ENCODE measurements at places on chromosomes 2 and 18.
A peak's percentile ranks its signal among the peaks of the same experiment; 100 is the strongest.

DNA sequence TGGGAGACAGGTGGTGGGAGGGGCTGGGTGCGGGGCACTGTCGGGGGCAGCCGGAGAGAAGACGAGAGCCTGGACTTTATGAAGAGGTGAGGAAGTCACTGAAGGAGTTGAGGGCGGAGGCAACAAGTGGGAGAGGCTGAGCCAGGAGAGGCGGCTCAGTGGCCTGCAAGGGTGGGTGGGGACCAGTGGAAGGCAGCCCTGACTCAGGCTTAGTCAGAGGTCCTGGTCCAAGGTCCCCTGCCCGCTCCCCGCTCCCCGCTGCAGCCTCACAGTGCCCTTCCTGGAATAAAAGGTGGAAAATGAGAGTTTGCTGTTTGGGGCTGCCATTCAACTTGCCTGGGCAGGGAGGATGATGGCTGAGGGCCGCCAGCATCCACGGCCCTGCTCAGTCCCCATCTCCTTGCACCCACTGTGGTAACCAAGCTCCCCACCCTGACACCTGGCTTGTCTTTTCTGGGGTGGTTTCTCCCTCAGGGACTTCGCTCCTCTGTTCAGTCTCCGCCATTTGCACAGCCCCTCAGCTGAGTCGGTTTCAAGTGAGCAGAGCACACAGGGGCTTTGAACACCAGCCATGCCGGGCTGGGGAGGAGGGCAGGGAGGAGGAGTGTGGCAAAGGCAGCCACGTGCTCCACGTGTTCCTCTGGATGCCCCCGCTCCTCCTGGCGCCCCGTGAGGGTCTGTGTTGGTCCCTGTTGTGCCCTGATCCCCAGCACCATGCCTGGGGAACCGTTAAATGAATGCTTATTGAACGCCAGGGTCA, 13.7 kb upstream of the RALB start:
- peak; percentile 83 for DNase-seq

DNA sequence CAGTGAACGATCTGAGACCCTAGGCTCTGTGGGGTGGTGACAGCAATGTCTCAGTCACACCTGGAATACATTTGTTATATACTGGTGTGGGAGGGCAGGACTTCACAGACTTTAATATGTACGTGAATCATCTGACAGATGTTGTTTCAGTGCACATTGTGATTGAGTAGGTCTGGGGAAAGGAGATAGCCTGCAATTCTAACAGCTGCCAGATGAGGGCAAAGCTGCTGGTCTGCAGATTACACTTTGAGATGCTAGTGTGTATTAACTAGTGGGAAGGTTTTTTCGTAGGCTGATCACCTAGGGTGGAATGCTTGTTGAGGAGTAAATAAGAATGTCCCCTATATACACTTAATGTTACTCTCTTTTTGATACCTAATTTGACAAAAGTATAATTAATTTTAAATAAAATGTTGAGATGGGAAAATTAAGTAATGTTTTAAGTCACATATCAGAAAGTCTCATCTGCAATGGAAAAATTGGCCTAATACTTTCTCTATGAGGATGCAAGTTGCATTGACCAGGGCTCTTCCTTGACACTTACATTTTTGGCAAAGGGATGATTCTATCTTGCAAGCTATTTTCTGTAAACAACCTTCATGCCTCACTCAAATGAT, 496.9 kb upstream of the HNMT start:
- DNase-seq: peak; percentile 12

- DNase-seq: no peak
These were observed 10.8 kb downstream of the TYMS start for GRCh38 chr18:668260-668659.

GRCh38 chr2:66697366-66697765, 262.4 kb downstream of the MEIS1 start:
- no peak for DNase-seq

DNA sequence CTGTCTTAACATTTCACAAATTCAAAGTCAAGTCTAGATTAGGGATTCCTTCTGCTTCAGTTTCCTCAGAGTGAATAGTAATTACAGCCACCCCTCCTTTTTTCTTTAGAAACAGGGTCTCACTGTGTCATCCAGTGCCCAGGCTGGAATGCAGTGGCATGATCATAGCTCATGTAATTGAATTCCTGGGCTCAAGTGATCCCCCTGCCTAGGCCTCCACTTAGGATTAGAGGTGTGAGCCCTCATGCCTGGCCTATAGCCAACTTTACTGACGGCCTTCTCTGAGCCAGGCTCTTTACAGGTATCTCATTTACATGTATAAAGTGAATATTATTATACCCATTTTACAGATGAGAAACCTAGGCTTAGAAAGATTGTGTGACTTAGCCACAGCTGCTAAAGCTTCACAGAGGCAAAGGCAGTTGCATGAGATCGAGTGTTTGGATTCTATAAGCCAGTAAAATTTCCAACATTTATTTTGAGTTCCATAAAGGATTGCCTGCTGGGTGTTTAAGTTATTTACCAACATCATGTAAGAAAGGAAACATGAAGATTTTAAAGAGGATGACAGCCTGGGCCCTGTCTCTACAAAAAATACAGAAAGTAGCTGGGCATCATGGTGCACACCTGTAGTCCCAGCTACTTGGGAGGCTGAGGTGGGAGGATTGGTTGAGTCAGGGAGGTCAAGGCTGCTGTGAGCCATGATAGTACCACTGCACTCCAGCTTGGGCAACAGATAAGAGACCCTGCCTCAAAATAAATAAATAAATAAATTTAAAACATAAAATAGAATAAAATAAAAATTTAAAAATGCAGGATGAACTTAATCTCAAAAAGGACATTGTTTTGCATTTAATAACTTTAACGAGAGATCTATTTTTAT, 1.8 kb downstream of the ENOSF1 start:
- DNase-seq: no peak

- no peak for DNase-seq
These were observed 96.2 kb upstream of the SNTG2 start for GRCh38 chr2:854460-854859.

- DNase-seq: no peak
These were observed 82.8 kb upstream of the AFF3 start for GRCh38 chr2:100224988-100225710.

- no peak for DNase-seq
These were observed 148.8 kb downstream of the HDAC4 start for GRCh38 chr2:239251971-239252370.

DNA sequence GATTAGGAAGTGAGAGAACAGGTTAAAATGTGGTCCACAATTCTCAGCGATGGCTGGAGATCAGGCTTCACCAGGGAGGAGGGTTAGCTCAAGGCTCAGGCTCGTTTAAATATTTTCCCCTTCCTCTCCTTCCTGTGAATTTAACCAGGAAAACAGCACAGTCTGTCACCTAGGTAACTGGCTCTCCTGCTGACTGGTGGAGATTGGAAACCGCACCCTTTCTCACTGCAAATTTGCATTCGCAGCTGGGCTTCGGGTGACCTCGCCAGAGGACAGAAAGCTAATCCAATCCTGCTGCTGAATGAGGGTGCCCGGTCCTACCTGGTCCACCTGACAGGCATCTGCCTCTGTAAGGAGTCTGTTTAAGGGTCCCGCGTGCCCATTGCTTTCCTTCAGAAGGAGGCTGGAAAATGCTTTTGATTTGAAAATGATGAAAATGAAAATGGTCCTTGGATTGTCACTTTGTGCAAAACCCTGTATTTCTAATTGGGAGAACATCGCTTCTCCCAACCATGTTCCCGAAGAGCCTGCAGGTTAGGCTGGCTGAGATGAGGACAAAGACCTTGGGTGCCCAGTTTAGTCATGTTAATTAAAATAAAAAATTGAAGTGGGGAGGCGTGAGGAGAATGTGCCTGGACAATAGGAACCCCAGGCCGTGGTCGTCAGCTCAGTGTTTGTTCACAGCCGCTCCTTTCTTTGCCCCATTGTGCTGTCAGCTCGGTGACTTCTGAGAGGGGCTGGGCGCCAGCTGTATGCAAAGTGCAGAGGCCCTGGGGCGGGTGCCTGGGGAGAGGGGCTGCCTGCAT, 43.4 kb upstream of the MTCL1 start:
- peak; percentile 52 for DNase-seq

DNA sequence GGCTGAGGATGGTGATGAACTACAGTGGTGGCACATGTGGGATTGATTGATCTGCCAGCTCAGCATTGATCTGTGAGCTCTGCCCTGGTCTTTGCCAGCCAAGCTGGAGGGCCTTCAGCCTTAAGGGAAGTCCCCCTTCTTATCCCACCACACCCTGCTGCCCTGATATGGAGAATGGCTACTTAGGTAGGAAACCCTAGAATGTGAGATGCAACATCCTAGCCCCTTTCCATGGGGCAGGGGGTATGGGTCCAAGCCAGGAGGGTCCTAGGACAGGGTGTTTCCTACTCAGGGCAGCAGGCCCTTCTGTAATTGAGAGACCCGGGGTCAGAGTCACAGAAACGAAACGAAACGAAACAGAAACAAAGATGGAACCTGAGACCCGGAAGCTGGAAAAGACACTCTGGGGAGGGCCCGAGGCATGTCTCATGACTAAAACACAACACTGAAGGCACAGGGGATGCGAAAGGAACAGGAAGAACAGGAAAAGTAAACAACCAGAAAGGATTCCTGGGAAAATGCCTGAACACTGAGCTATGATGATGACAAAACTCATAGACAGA, 16.9 kb upstream of the SULT1C2 start:
- no peak for DNase-seq

GRCh38 chr2:231213931-231214642, 15.7 kb downstream of the ARMC9 start:
- DNase-seq: no peak

GRCh38 chr2:38907242-38907641, 17.6 kb downstream of the ARHGEF33 start:
- DNase-seq: no peak

- DNase-seq: no peak
These were observed 209.2 kb downstream of the MCFD2 start for GRCh38 chr2:46706264-46706983.

- DNase-seq: no peak
These were observed 23.7 kb upstream of the TMX3 start for GRCh38 chr18:68738564-68738963.

DNA sequence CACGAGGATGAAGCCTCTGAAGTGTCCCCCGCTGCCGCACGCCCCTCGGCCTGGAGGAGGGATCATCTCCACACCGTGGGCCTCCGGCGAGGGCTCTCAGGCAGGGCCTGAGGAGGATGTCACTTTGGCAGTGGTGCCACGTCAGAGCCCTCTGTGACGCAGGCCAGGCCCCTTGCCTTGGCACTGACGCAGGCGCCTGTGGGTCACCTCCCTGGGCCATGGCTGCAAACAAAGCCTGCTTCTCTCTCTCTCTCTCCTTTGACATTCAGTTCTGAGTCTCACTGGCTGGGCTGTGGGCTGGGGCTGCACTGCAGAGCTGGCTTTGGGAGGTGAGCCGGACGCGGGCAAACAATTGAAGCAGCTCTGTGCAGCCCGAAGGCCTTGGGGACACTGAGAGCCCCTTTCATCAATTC, 273.7 kb downstream of the TWIST2 start:
- no peak for DNase-seq

DNA sequence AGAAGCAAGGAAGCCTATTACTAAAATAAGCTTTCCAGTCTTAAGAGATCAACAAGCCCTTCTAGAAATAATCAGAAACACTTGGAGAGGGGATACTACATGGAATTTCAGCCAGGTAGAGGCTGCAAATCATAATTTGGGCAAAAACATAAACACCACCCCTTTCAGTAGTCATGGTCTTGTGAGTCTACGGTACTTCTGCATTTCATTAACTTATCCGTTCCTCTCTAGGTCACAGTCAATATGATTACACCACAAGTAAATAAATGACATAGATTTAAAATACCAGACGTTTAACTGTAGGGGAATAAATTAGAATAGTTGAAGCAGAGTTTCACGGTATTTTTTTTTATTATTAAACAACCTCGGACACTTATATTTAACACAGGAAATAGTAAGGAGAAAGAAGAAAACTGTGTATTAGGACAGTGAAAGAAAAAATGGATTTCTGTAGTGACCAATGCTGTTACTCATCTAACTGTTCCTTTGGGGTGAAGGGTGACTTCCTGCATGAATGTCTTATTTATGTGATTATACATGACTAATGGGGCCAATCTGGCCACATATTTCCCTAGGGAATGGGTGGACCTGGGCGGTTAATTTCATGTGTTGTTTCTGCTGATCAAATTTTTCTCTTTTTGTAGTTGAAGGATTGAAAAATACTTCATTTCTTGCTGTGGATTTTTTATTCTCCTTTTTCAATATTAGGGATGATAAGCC, 456.6 kb upstream of the UBE2E3 start:
- DNase-seq: peak; percentile 66

DNA sequence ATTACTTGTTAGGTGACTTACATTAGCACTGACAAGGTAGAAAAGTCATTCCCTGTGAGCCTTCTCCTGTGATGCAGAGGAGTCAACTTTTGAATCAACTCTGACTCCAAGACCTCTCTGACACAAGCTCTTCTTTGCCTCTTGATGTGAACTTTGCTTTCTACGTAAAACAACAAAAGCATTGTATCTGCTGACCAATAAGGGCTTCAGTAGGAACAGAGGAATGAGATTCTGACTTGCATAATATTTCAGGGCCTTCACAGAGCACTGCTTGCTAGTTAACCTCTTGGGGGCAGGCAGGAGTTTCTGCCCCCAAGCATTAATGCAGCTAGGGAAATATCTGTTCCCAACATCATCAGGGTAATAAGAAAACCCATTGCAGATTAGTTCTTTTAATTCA, 791.5 kb downstream of the BCL11A start:
- no peak for DNase-seq

- DNase-seq: no peak
These were observed 1.2 kb downstream of the ICOS start for GRCh38 chr2:203937788-203938187.

GRCh38 chr2:62149708-62150107, 46.2 kb upstream of the B3GNT2 start:
- peak; percentile 44 for DNase-seq

GRCh38 chr2:203177361-203177760, 61.5 kb upstream of the CYP20A1 start:
- DNase-seq: no peak

DNA sequence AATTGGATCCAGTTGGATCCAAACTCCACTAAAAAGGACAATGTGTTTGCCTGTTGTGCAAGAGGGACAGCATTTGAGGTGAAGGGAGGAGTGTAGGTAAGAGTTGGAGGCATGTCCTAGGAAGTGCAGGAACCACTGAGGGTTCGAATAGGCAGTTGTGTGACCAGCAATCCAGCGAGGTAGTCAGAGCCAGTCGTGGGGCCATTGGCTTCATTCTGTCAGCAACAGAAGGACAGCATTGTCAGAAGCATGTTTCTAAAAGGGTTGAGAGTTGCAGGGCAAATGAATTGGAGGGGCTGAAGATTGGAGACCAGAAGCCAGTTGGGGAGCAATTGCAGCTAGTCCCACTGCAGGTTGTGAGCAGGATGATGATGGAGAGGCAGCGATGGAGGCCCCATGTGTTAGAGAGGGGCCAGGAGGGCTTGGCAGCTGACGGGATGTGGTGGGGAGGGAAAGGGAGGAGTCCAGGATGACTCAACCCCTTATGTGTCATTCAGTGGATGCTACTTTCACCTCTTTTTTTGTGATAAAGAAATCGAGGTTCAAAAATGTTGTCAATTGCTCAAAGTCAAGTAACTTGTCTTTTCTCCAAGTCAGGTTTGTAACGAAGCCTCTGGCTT, 96.7 kb upstream of the SIX3 start:
- DNase-seq: no peak

- no peak for DNase-seq
These were observed 160.7 kb upstream of the HDAC4 start for GRCh38 chr2:239561446-239562001.
